ENCODE measurements at places on chromosomes 4 and X.

DNA sequence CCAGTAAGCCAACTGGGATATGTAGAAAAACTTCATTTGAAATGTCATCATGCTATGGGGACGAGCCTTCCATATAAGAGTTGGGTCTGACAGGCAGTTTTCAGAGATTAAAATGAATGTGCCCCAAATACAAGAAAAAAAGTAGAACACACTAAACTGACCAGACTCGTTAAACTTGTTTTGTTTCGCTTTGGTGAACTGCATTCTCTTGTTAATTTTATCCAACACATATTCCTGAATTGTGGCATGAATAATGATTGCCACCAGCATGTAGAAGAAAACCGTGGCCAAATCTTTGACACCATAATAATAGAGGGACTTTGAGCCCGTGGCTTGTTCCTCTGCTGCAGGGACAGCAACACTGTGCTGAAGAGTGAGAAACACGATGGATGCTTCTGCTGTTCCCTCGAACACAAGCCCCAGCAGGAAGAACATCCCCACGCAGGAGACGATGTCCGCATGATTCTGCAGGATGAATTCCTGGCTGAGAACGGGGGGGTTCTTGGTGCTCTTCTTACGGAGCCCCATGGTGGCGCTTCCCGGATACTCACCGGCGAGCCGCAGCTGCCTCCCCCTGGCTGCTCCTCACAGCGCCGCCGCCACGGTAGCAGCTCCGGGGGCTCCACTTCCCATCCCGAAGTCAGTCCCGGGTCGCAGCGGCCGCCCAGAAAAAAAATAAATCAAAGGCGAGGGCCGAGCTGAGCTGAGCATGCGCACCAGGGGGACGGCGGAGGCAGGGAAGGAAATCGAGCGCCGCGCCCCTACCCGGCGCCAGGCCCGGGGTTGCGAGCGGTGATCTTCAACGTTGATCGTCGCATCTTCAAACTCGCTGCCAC lies at the start of gene TRAM1L1:
Gene TRAM1L1, minus strand, starts transcription at position 711 of the 836 bp plus-strand sequence. Its CDS starts 183 bp downstream, at position 528.
- H3K27me3 ChIP-seq, result no peaks in the 10 kb centered on the region
- H3K4me3 ChIP-seq, result peak within 1 kb of the TSS; percentile 65
- H3K27ac ChIP-seq, result no peak within 1 kb of the TSS
- peaks cover 4% of the 10 kb centered on the region for H3K4me1 ChIP-seq

DNA sequence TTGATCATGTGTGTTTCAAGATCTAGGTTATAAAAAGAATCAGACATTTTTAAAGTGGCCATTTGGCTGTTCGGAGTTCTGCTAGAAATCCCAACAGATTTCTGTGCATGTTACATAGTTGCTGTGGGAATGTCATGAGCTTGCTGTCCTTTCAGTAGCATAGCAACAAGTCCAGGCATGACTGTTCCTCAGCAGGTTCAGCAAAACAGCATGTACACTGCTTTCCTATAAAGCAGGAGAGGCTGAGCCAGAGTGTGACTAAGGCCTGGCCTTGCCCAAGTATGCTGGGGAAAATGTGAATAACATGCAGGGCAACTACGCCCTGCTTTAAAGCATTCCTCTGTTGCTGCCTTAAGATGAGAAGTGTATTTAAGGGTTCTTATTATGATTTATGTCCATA lies 217.1 kb upstream of the SMIM31 start:
- H3K27ac ChIP-seq, result peak overlapping the region; percentile 79
- DNase-seq, result peak; percentile 99

DNA sequence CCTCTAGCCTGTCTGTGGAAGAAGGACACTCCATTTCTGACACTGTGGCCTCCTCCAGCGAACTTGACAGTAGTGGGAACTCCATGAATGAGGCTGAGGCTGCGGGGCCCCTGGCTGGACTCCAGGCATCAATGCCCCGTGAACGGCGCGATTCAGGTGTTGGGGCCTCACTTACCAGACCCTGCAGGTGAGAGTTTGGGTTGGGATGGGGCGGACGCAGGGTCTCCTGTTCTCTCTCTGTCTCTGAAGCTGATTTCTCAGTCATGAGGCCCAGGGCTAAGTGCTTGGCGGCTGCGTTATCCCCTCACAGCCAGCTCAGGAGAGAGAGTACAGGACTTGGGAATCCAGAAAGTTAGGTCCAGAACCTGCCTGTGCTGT lies 71.0 kb downstream of the STARD8 start:
- no peaks in the 10 kb centered on the region for H3K27me3 ChIP-seq
- H3K36me3 ChIP-seq, result no peaks in the 10 kb centered on the region
- no peak overlapping the region for H3K27ac ChIP-seq
- no peak for DNase-seq
- H3K4me1 ChIP-seq, result no peaks in the 10 kb centered on the region

GRCh38 chrX:24341795-24342194 lies 18.6 kb upstream of the SUPT20HL1 start:
- H3K27me3 ChIP-seq, result no peaks in the 10 kb centered on the region
- no peak overlapping the region for H3K4me3 ChIP-seq
- no peaks in the 10 kb centered on the region for H3K36me3 ChIP-seq
- H3K27ac ChIP-seq, result no peak overlapping the region
- H3K4me1 ChIP-seq, result no peaks in the 10 kb centered on the region

GRCh38 chrX:132848296-132848970 lies 110.0 kb downstream of the HS6ST2 start:
- DNase-seq, result no peak
- H3K4me1 ChIP-seq, result no peaks in the 10 kb centered on the region
- no peaks in the 10 kb centered on the region for H3K36me3 ChIP-seq
- no peak overlapping the region for H3K27ac ChIP-seq

GRCh38 chr4:153486281-153487151 lies 20.4 kb downstream of the TMEM131L start:
- no peaks in the 10 kb centered on the region for H3K36me3 ChIP-seq
- no peaks in the 10 kb centered on the region for H3K27me3 ChIP-seq
- H3K27ac ChIP-seq, result peak overlapping the region; percentile 97
- peak; percentile 90 for DNase-seq

GRCh38 chrX:73877687-73878086 lies 314.7 kb downstream of the CHIC1 start:
- H3K36me3 ChIP-seq, result no peaks in the 10 kb centered on the region
- no peaks in the 10 kb centered on the region for H3K27me3 ChIP-seq
- H3K27ac ChIP-seq, result no peak overlapping the region
- no peak overlapping the region for H3K4me3 ChIP-seq

GRCh38 chrX:16743604-16744325 lies 24.4 kb downstream of the SYAP1 start:
- H3K4me3 ChIP-seq, result no peak overlapping the region
- no peaks in the 10 kb centered on the region for H3K27me3 ChIP-seq
- peaks cover 23% of the 10 kb centered on the region for H3K36me3 ChIP-seq
- no peak for DNase-seq
- H3K27ac ChIP-seq, result peak overlapping the region; percentile 24

GRCh38 chr4:112145326-112145789 lies at the start of gene FAM241A:
TSS of gene FAM241A (plus strand) at chr4:112145454. CDS start at chr4:112145581, 127 bp downstream.
- H3K4me3 ChIP-seq, result peak within 1 kb of the TSS; percentile 63
- peak within 1 kb of the TSS; percentile 76 for H3K27ac ChIP-seq
- DNase-seq, result no peak
- H3K36me3 ChIP-seq, result no peaks in the 10 kb centered on the region
- no peaks in the 10 kb centered on the region for H3K4me1 ChIP-seq
- H3K27me3 ChIP-seq, result no peaks in the 10 kb centered on the region

DNA sequence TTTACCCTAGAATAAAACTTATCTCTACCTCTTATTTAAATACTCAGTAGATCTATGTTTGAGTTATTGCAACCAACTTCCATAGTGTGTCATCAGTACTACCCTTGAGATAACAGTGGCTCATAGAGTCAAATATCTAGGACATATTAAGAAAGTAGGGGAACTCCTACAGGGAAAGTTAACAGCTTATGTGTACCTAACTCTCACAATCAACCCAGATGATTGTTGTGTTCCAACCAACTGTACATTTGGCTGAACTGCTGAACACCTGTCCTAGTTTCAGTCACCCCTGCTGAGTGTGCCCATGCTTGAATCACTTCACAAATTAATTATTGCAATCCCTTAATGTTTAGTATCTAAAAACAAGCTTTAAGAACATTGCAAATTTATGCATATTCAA lies 244.2 kb upstream of the GRID2 start:
- no peaks in the 10 kb centered on the region for H3K27me3 ChIP-seq
- no peaks in the 10 kb centered on the region for H3K36me3 ChIP-seq
- no peak overlapping the region for H3K4me3 ChIP-seq
- no peak for DNase-seq

GRCh38 chr4:78767350-78767749 lies 8.8 kb upstream of the BMP2K start:
- no peak for DNase-seq
- no peaks in the 10 kb centered on the region for H3K36me3 ChIP-seq
- no peak overlapping the region for H3K27ac ChIP-seq
- no peak overlapping the region for H3K4me3 ChIP-seq
- no peaks in the 10 kb centered on the region for H3K27me3 ChIP-seq

GRCh38 chrX:131704136-131704695 lies 160.3 kb downstream of the OR13H1 start:
- peak overlapping the region; percentile 43 for H3K27ac ChIP-seq
- DNase-seq, result no peak
- H3K36me3 ChIP-seq, result no peaks in the 10 kb centered on the region
- no peaks in the 10 kb centered on the region for H3K27me3 ChIP-seq
- peak overlapping the region; percentile 45 for H3K4me3 ChIP-seq

DNA sequence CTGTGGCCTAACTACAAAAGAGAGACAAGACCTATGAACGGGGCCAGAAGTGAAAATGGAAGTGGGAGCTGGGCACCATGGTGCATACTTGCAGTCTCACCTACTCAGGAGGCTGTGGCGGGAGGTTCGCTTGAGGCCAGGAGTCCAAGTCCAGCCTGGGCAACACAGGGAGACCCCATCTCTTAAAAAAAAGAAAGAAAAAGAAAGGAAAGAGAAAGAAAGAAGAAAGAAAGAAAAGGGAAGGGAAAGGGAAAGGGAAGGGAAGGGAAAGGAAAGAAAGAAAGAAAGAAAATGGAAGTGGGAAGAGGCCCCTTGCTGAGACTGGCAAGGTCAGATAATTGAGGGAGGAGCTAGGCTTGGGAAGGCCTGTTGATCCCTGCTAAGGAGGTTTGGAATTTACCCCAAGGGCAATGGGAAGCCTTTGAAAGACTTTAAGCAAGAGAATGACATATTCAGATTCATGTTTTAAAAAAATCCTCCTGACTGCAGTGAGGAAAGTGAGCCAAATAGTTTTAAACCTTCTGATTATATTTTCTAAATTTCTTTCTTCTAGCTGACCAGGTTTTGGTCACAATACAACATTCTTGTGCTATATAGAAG lies 17.7 kb upstream of the HERC5 start:
- H3K4me1 ChIP-seq, result peaks cover 9% of the 10 kb centered on the region
- peaks cover 3% of the 10 kb centered on the region for H3K36me3 ChIP-seq
- no peak overlapping the region for H3K27ac ChIP-seq
- H3K4me3 ChIP-seq, result no peak overlapping the region

GRCh38 chrX:53831662-53832635 lies 145.4 kb upstream of the HUWE1 start:
- no peaks in the 10 kb centered on the region for H3K36me3 ChIP-seq
- no peaks in the 10 kb centered on the region for H3K27me3 ChIP-seq
- DNase-seq, result no peak
- H3K4me1 ChIP-seq, result no peaks in the 10 kb centered on the region

- H3K27me3 ChIP-seq, result no peaks in the 10 kb centered on the region
- DNase-seq, result no peak
- no peak overlapping the region for H3K27ac ChIP-seq
- H3K4me3 ChIP-seq, result no peak overlapping the region
- H3K36me3 ChIP-seq, result no peaks in the 10 kb centered on the region
These were observed 678.0 kb upstream of the INTU start for GRCh38 chr4:126954537-126955291.

DNA sequence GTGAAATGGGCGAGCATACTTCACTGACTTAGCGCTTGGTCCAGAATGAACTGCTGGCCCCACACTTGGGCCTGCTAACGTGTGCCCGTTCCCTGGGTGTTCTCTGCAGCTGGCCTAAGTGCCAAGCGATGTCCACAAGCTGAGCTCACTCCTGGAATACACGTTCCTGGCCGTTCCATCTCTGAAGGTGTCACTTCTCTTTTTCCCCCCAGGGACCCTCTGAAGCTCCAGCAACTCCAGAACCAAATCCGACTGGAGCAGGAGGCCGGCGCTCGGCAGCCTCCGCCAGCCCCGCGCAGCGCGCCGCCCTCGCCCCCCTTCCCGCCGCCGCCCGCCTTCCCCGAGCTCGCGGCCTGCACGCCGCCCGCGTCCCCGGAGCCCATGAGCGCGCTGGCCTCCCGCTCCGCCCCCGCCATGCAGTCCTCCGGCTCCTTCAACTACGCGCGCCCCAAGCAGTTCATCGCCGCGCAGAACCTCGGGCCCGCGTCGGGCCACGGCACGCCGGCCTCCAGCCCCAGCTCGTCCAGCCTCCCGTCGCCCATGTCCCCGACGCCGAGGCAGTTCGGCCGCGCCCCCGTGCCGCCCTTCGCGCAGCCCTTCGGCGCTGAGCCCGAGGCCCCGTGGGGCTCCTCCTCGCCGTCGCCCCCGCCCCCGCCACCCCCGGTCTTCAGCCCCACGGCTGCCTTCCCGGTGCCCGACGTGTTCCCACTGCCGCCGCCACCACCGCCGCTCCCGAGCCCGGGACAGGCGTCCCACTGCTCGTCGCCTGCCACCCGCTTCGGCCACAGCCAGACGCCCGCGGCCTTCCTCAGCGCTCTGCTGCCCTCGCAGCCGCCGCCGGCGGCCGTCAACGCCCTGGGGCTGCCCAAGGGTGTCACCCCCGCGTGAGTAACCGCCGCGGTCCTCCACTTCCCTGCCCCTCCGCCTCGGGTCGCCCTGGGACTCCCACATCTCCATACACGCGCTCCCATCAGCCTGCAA lies 132.3 kb downstream of the CBR4 start:
- no peaks in the 10 kb centered on the region for H3K27me3 ChIP-seq
- DNase-seq, result no peak
- peaks cover 9% of the 10 kb centered on the region for H3K4me1 ChIP-seq
- no peak overlapping the region for H3K4me3 ChIP-seq
- peak overlapping the region; percentile 49 for H3K27ac ChIP-seq

- no peak overlapping the region for H3K4me3 ChIP-seq
- no peaks in the 10 kb centered on the region for H3K36me3 ChIP-seq
- DNase-seq, result no peak
- H3K27me3 ChIP-seq, result peaks cover 8% of the 10 kb centered on the region
These were observed 108.8 kb upstream of the NALF2 start for GRCh38 chrX:69395306-69395705.

GRCh38 chrX:30887288-30887687 lies 1.8 kb downstream of the TAB3 start:
- no peak overlapping the region for H3K4me3 ChIP-seq
- H3K36me3 ChIP-seq, result no peaks in the 10 kb centered on the region

DNA sequence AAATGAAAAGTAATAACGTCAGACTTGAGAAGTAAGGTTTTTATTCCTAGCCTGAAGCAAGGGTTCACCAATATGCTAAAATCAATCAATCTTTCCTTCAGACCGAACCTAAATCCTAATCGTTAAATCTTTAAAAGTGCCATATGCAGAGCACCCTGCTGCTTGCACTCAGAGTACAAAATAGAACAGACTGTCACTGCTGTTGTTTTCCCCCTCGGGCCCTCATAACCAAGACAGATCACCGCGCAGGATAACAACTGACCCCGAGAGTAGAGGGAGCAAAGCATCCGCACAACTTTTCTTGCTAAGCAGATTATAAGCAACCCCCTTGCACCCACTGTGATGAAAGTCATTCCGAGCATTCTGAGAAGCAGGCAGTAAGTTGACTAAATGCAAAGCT lies 550.9 kb upstream of the NDST4 start:
- H3K27ac ChIP-seq, result no peak overlapping the region
- no peak for DNase-seq
- no peaks in the 10 kb centered on the region for H3K4me1 ChIP-seq
- H3K36me3 ChIP-seq, result no peaks in the 10 kb centered on the region

GRCh38 chr4:10581022-10581421 lies 103.5 kb downstream of the CLNK start:
- no peaks in the 10 kb centered on the region for H3K27me3 ChIP-seq
- H3K4me3 ChIP-seq, result no peak overlapping the region
- no peak overlapping the region for H3K27ac ChIP-seq
- DNase-seq, result no peak

GRCh38 chr4:140305053-140305452 lies 68.4 kb upstream of the SCOC start:
- no peak for DNase-seq
- peaks cover 24% of the 10 kb centered on the region for H3K4me1 ChIP-seq
- no peaks in the 10 kb centered on the region for H3K36me3 ChIP-seq
- no peaks in the 10 kb centered on the region for H3K27me3 ChIP-seq
- H3K27ac ChIP-seq, result no peak overlapping the region
